CD4-positive, alpha-beta T cell treated with Interleukin-6 for 4 hours (primary cell): ENCODE measurements at places on chromosomes 2 and 18.

GRCh38 chr2:59733567-59733930, 819.9 kb downstream of the BCL11A start:
- no peak for DNase-seq

- DNase-seq, result no peak
Measured at GRCh38 chr2:117967977-117968718, 45.7 kb downstream of the CCDC93 start.

GRCh38 chr2:150027164-150027563, 439.6 kb upstream of the MMADHC start:
- DNase-seq, result no peak

- DNase-seq, result peak; percentile 49
Measured at GRCh38 chr2:109129356-109129920, 433 bp downstream of the SH3RF3 start.

DNA sequence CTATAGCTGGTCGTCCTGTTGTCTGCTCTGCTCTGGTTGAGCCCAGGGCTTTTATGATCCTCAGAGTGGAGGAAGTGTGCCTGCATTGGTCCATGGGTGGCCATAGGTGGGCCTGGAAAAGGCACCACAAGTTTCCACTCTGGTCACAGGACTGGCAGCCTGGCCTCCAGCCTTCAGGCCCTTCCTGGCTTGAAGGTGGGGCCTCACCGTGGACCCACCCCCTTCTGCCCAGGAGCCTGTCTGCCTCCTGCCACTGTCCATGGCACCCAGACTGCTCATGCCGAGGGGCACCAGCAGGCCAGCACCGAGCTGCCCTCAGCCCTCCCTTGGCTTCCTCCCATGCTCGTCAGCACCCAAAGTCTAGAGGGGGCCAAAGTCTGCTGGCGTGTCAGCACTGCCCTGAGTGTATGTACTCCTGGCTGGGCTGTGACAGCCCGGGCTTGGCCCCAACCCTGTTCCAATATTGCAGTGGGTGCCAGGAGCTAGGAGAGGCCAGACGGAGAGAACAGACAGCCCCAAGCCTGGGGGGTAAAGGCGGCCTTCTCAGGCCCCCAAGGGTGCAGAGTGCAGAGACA, 529.4 kb downstream of the DCC start:
- DNase-seq, result no peak

DNA sequence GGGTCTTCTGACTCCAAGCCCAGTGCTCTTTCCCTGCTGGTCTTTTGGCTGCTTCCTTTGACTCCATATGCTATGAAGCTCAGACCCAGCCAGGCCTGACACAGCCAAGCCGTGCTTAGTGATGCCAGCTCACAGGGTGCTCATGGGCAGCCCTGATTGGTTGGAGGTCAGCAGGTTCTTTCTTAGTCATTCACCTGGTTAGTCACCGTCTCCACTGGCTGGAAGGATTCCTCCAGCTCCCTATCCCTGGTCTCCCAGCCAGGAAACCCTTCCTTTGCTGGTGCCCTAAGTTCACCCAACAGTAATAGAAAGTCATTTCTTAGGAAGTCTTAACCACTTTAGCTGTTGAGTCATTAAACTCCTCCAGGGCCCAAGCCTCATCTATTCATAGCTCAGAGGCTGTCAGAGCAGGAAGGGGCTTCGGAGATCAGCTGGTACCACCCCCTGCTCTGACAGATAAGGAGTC, 3.9 kb downstream of the KCNK3 start:
- DNase-seq, result no peak

- no peak for DNase-seq
Measured at GRCh38 chr2:190853531-190854383, 26.9 kb upstream of the GLS start.

GRCh38 chr2:191453761-191454160, 208.6 kb downstream of the MYO1B start:
- no peak for DNase-seq

GRCh38 chr18:21742315-21742687, 1.7 kb downstream of the MIB1 start:
- DNase-seq, result peak; percentile 5

DNA sequence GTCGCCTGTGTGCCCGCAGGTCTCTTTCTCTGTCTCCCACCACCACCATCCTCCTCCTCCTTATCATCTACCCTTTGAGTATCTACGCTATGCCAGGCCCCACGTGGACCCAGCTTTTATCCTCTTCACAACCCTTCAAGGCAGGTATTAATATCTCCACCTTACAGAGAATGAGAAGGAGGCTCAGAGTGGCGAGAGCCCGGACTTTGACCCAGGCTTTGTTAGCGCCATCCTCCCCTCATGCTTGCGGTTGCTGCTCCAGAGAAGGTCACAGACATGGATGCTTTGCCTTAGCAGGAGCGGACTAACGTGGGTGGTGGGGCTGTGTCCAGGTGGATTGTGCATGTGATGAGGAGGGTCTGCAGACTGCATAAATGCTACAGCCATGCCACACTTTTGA, 119.8 kb downstream of the CELF4 start:
- DNase-seq, result no peak

DNA sequence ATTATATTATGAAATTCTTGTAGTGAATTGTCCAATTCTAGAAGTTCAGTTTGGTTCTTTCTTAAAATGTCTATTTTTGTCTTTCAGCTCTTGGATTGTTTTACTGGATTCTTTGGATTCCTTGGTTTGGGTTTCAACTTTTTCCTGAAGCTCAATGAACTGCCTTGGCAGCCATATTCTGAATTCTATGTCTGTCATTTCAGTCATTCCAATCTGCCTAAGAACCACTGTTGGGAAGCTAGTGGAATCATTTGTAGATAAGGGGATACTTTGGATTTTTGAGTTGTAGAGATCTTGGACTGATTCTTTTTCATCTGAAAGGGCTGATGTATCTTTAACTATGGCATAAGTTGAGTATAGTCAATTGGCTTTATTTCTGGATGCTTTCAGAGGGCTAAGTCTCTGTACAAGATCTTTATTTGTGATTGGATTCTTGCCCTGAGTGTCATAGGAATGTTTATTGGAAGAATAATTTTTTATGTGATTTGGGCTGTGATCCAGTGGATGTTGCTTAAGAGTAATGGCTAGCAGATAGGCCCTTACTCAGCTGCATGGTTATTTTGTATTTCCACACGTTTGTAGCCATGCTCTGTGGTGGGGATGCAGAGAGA, 42.3 kb downstream of the SERPINB7 start:
- DNase-seq, result no peak

DNA sequence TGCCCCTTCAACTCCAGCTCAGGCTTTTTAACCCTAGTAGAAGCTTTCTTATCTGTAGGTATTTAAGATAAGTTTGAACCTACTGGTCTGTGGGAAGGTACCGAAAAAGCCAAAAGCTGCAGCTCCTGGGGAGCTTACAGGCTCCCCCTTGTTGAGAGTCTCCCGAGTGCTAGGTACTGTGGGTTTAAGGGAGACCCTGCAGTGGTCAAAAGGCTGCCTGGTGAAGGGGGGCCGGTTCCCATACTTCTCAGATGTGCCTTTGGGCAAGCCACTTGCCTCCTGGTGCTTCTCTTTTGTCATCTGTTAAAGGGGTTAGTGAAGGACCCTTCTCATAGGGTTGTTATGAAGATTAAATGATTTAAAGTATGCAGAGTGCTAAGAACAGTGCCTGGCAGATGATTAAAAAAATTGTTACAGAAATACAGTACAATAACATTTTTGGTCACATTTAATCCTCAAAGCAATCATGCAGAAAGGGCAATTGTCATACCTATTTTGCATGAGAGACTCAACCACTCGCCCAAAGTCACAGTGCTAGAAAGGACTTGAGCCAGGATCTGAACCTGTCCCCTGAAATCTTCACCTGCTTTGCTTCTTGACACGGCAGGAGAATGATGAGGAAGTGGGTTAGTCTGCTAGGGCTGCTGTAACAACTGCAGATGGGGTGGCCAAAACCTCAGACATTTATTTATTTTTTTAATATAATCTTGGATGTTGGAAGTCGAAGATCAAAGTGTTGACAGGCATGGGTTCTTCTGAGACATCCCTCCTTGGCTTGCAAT, 62.5 kb downstream of the NEDD4L start:
- DNase-seq, result no peak

GRCh38 chr2:64463781-64464180, 9.8 kb downstream of the LGALSL start:
- DNase-seq, result no peak

- DNase-seq, result no peak
Measured at GRCh38 chr2:75186821-75187220, 12.5 kb downstream of the TACR1 start.

GRCh38 chr2:174716785-174717184, 47.5 kb downstream of the CHRNA1 start:
- peak; percentile 42 for DNase-seq

GRCh38 chr2:208573569-208573968, 167.0 kb downstream of the PTH2R start:
- no peak for DNase-seq

GRCh38 chr2:37263839-37264238, 32.4 kb downstream of the NDUFAF7 start:
- DNase-seq, result no peak

- DNase-seq, result peak; percentile 66
Measured at GRCh38 chr2:73291093-73291460, 2.3 kb downstream of the EGR4 start.

- DNase-seq, result no peak
Measured at GRCh38 chr2:221293949-221294742, 278.0 kb downstream of the EPHA4 start.
